ENCODE measurements at places on chromosomes 11 and 22. TPM values are rescaled to one million over a fixed set of nuclear protein-coding genes. Genes with fewer than 3 reads are reported as not detected.

GRCh38 chr11:70640408-70640807, 242.1 kb downstream of the CTTN start:
- no peaks in the 10 kb centered on the region for H3K4me1 ChIP-seq
- no peak for DNase-seq
- no peaks in the 10 kb centered on the region for H3K27me3 ChIP-seq
- no peak overlapping the region for H3K27ac ChIP-seq
- H3K36me3 ChIP-seq, result no peaks in the 10 kb centered on the region
- no peak overlapping the region for H3K4me3 ChIP-seq

GRCh38 chr11:75468534-75469340, 35.7 kb upstream of the KLHL35 start:
- no peaks in the 10 kb centered on the region for H3K27me3 ChIP-seq
- peaks cover 17% of the 10 kb centered on the region for H3K4me1 ChIP-seq
- H3K36me3 ChIP-seq, result no peaks in the 10 kb centered on the region
- no peak for DNase-seq
- no peak overlapping the region for H3K27ac ChIP-seq

- H3K36me3 ChIP-seq, result no peaks in the 10 kb centered on the region
- peaks cover 4% of the 10 kb centered on the region for H3K27me3 ChIP-seq
- DNase-seq, result no peak
- peaks cover 24% of the 10 kb centered on the region for H3K4me1 ChIP-seq
Measured at GRCh38 chr22:45069925-45070324, 60.1 kb upstream of the PHF21B start.

- H3K4me1 ChIP-seq, result peaks cover 4% of the 10 kb centered on the region
- no peak for DNase-seq
- H3K27ac ChIP-seq, result no peak overlapping the region
Measured at GRCh38 chr11:76631566-76632308, 38.8 kb downstream of the LRRC32 start.

Gene MS4A15
- not detected for polyA plus RNA-seq

Gene JHY
- 3.6 TPM for polyA plus RNA-seq

GRCh38 chr11:95647355-95647754, 142.2 kb downstream of the FAM76B start:
- H3K4me3 ChIP-seq, result no peak overlapping the region
- H3K27me3 ChIP-seq, result no peaks in the 10 kb centered on the region
- no peak overlapping the region for H3K27ac ChIP-seq
- DNase-seq, result no peak
- H3K4me1 ChIP-seq, result no peaks in the 10 kb centered on the region

GRCh38 chr11:70225681-70226177, 22.6 kb downstream of the FADD start:
- no peak overlapping the region for H3K27ac ChIP-seq
- H3K27me3 ChIP-seq, result peaks cover 12% of the 10 kb centered on the region
- no peak overlapping the region for H3K4me3 ChIP-seq
- no peaks in the 10 kb centered on the region for H3K4me1 ChIP-seq

Gene OTOG
- not detected for polyA plus RNA-seq

Gene EHF
- polyA plus RNA-seq, result 64.1 TPM

GRCh38 chr11:13134066-13134465, 125.0 kb downstream of the RASSF10 start:
- peaks cover 12% of the 10 kb centered on the region for H3K4me1 ChIP-seq
- DNase-seq, result no peak
- no peak overlapping the region for H3K4me3 ChIP-seq
- H3K27ac ChIP-seq, result no peak overlapping the region

- no peak overlapping the region for H3K4me3 ChIP-seq
- H3K36me3 ChIP-seq, result peaks cover 17% of the 10 kb centered on the region
- DNase-seq, result no peak
Measured at GRCh38 chr22:20546541-20546950, 39.1 kb downstream of the MED15 start.

Gene TMEM86A
- 2.5 TPM for polyA plus RNA-seq

DNA sequence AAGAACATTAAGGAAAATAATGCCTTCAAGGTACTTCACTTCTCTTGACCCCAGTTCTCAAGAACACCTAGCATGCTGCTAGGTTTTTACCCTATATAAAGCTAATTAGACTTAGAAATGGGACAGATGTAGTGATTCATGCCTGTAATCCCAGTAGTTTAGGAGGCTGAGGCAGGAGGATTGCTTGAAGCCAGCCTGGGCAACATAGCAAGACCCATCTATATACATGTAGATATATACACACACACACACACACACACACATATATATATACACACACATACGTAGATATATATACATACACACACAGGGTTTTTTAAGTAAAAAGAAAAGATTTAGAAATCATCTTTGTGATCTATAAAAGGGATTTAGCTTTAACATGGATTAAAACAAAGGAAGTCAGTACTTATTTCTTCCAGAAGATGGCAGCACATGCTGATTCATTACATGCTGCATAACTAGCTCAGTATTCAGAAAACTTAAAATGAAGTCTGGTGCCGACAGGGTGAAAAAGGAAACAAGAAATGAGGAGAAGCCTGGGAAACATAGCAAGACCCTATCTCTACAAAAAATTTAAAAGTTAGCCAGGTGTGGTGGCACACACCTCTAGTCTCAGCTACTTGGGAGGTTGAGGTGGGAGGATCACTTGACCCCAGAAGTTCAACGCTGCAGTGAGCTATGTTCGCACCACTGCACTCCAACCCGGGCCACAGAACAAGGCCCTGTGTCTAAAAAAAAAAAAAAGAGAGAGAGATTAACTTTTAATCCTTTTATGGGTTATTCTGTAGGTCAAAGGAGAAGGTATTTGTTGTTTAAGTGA, 28.5 kb upstream of the RBX1 start:
- no peak for DNase-seq
- H3K4me1 ChIP-seq, result no peaks in the 10 kb centered on the region
- no peak overlapping the region for H3K4me3 ChIP-seq
- no peaks in the 10 kb centered on the region for H3K27me3 ChIP-seq

GRCh38 chr11:34680206-34680605, 59.3 kb downstream of the EHF start:
- DNase-seq, result no peak
- H3K36me3 ChIP-seq, result peaks cover 2% of the 10 kb centered on the region
- H3K27me3 ChIP-seq, result no peaks in the 10 kb centered on the region
- H3K4me1 ChIP-seq, result peaks cover 34% of the 10 kb centered on the region
- H3K27ac ChIP-seq, result no peak overlapping the region
- no peak overlapping the region for H3K4me3 ChIP-seq

Gene GDPD4
- not detected for polyA plus RNA-seq

DNA sequence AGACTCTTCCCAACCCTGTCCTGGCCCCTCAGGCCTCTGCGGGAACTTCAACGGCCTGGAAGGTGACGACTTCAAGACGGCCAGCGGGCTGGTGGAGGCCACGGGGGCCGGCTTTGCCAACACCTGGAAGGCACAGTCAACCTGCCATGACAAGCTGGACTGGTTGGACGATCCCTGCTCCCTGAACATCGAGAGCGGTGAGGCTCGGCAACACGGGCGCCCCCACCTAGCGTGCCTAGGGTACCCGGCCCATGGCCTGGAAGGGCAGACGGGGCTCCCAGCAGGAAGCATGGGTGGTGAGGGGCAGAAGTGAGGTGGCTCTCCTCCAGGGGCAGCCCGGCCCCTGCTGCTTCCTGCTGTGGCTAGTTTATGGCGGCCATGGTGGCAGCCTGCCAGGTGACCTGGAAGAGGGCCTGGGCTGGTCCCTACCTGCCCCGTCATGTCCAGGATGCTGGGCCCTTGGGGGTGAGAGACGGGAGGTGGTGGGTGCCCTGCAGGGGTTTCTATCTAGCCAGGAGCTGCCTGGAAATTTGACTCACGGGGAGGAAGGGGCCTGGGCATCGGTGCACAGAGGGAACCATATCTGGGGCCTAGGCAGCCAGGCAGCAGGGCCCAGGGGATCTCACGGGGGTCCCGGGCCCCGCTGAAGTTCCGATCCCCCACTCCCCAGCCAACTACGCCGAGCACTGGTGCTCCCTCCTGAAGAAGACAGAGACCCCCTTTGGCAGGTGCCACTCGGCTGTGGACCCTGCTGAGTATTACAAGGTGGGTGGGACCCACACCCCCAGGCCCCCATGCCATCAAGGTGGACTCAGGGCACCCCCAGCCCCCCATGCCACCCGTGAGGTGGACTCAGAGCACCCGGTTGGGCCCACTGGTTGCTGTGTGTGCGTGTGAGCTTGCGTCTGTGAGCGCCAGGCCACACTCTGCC, 9.2 kb downstream of the MUC2 start:
- no peaks in the 10 kb centered on the region for H3K27me3 ChIP-seq
- H3K27ac ChIP-seq, result no peak overlapping the region
- no peak for DNase-seq
- H3K4me1 ChIP-seq, result no peaks in the 10 kb centered on the region
- H3K36me3 ChIP-seq, result no peaks in the 10 kb centered on the region

- H3K36me3 ChIP-seq, result no peaks in the 10 kb centered on the region
- no peak overlapping the region for H3K27ac ChIP-seq
- DNase-seq, result no peak
- peaks cover 31% of the 10 kb centered on the region for H3K4me1 ChIP-seq
- no peaks in the 10 kb centered on the region for H3K27me3 ChIP-seq
Measured at GRCh38 chr11:86553265-86553664, 119.2 kb downstream of the ME3 start.

DNA sequence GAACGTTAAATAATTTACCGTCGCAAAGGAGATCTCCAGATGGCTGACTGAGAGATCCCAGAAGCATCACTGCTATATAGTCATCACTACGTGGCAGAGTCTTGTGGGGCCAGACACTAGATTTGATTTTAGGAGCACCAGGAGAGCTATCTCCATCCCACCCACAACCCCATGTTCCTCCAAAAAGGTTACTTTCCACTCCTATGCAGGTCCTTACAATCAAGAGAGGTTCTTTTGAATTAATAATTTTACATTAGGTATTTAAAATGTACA, 19.4 kb downstream of the GUCY1A2 start:
- no peak overlapping the region for H3K4me3 ChIP-seq
- H3K27me3 ChIP-seq, result no peaks in the 10 kb centered on the region
- no peaks in the 10 kb centered on the region for H3K36me3 ChIP-seq
- no peak for DNase-seq
- no peaks in the 10 kb centered on the region for H3K4me1 ChIP-seq
- no peak overlapping the region for H3K27ac ChIP-seq

- H3K4me3 ChIP-seq, result no peak overlapping the region
- H3K36me3 ChIP-seq, result no peaks in the 10 kb centered on the region
- peaks cover 35% of the 10 kb centered on the region for H3K4me1 ChIP-seq
- H3K27me3 ChIP-seq, result no peaks in the 10 kb centered on the region
- DNase-seq, result no peak
Measured at GRCh38 chr11:96326959-96327358, 16.0 kb downstream of the MAML2 start.

Gene ROBO4
- 0.94 TPM for polyA plus RNA-seq

- H3K4me3 ChIP-seq, result no peak overlapping the region
- no peaks in the 10 kb centered on the region for H3K27me3 ChIP-seq
- H3K4me1 ChIP-seq, result no peaks in the 10 kb centered on the region
- H3K27ac ChIP-seq, result no peak overlapping the region
- H3K36me3 ChIP-seq, result peaks cover 3% of the 10 kb centered on the region
Measured at GRCh38 chr11:70169127-70169526, 34.0 kb upstream of the FADD start.

Gene MMP11
- polyA plus RNA-seq, result 0.20 TPM

Gene CNGA4
- not detected for polyA plus RNA-seq

Gene PYGM
- 0.05 TPM for polyA plus RNA-seq

Gene CKAP5
- 68.3 TPM for polyA plus RNA-seq

GRCh38 chr11:123551079-123551478, 103.3 kb downstream of the SCN3B start:
- H3K27ac ChIP-seq, result no peak overlapping the region
- no peaks in the 10 kb centered on the region for H3K36me3 ChIP-seq
- H3K4me1 ChIP-seq, result no peaks in the 10 kb centered on the region
- no peak overlapping the region for H3K4me3 ChIP-seq
- no peak for DNase-seq

- no peak overlapping the region for H3K27ac ChIP-seq
- DNase-seq, result no peak
Measured at GRCh38 chr11:43943931-43944751, 1.7 kb downstream of the C11orf96 start.

- peak overlapping the region; percentile 32 for H3K4me3 ChIP-seq
- DNase-seq, result no peak
- peak overlapping the region; percentile 70 for H3K27ac ChIP-seq
- peaks cover 51% of the 10 kb centered on the region for H3K4me1 ChIP-seq
Measured at GRCh38 chr11:130180896-130181294, 21.3 kb downstream of the ST14 start.

DNA sequence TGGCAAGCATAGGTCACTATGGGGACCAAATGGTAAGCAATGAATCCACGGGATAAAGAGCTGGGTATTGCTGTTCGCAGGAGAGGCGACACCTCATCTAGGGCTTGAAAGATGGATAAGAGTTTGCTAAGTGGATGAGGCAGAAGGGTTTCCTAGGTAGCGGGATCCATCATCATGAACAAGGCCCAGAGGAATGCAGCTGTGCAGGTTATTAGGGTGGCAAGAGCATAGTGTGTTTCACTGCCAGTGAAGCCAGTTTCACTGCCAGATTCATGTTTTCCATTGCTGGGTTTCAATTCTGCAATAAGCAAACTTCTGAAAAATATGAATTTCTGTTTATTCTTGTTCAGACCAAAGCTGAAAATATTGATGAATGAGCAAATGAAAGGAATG, 27.2 kb downstream of the WEE1 start:
- H3K4me3 ChIP-seq, result peak overlapping the region; percentile 16
- peak; percentile 49 for DNase-seq
- H3K36me3 ChIP-seq, result no peaks in the 10 kb centered on the region
- peak overlapping the region; percentile 58 for H3K27ac ChIP-seq
- peaks cover 12% of the 10 kb centered on the region for H3K4me1 ChIP-seq

Gene SAAL1
- polyA plus RNA-seq, result 22.6 TPM

Gene PNPLA5
- polyA plus RNA-seq, result not detected

GRCh38 chr11:75852406-75853017, 37.5 kb downstream of the UVRAG start:
- H3K27ac ChIP-seq, result no peak overlapping the region
- DNase-seq, result no peak
- H3K4me3 ChIP-seq, result no peak overlapping the region
- H3K4me1 ChIP-seq, result peaks cover 6% of the 10 kb centered on the region
- peaks cover 3% of the 10 kb centered on the region for H3K36me3 ChIP-seq
- no peaks in the 10 kb centered on the region for H3K27me3 ChIP-seq

DNA sequence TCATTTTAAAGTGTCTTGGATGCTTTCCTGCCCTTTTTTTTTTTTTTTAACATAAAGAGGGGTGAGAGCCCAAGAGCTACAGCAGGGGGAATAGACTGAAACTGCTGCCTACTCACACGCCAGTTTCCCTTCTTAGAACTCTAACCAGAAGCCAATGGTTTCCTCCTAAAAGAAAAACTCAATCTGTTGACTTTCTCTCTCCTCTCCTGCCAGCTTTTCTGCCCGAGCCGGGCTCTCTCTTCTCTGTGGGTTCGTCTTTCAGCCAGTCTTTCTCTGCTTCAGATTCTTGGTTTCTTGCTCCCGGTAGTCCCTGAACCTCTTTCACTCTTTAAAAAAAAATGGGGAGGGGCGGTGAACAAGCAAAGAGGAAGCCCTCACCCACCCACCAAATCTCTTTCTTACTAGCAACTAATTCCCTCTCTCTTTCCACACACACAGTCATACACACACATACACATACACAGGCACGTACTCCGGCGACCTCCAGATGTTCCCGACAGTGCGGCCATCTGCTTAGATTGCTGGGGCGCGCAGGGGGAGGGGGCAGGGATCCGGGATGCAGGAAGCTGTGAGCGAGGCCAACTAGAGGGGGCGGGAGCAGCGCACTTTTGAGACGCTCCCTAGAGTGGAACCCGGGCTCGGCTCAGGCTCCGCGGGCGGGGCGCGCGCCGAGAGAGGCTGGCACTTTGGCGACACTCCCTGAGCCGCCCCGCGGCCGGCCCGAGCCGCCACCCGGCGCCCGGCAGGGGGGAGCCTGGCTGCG, 444 bp upstream of the TSKU start:
- no peak for DNase-seq
- H3K4me1 ChIP-seq, result peaks cover 43% of the 10 kb centered on the region
- H3K27ac ChIP-seq, result peak overlapping the region; percentile 94

Gene GGT5
- polyA plus RNA-seq, result not detected

All from keratinocyte (primary cell).